ENCODE measurements at places on chromosomes 7 and 10.

GRCh38 chr10:21398563-21399231 lies 126.8 kb downstream of the SKIDA1 start:
- no peak for DNase-seq

DNA sequence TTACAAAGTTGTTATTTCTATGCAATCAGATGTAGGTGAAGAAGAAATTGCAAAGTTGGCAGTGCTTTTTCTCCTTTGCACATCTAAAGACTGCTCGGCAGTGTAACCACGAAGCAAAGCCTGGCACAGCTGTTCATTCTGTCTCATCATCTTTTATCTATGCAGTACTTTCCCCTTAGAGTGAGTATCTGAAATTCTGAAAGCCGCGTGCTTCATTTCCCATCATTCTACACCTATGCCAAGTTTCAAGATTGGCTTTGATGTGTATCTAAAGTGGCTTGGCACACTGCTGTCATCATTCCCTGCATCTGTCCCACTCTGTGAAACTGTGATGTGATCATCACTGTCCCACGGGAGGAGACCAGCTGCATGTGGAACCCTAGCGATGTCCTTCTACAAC lies 15.2 kb downstream of the SOSTDC1 start:
- no peak for DNase-seq

DNA sequence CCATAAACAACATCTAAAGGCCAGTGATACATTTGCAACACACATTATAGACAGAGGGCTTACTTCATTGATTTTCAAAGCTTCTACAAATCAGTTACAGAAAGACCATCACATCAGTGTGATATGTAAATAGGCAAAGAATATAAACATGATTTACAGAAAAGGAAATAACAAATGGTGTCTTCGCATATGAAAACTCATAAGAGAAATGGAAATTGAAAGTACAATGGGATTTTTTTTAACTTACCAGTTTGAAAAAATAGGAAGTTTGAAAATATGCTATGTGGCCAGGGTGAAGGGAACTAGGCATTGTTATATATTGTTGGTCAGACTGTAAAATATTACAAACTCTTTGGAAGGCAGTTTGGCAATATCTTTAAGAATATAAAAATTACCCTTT lies 27.3 kb downstream of the SEC23IP start:
- DNase-seq: no peak

- DNase-seq: no peak
Measured at GRCh38 chr10:682931-683447, 6.5 kb downstream of the DIP2C start.

GRCh38 chr10:44459671-44460070 lies 74.8 kb upstream of the CXCL12 start:
- no peak for DNase-seq

DNA sequence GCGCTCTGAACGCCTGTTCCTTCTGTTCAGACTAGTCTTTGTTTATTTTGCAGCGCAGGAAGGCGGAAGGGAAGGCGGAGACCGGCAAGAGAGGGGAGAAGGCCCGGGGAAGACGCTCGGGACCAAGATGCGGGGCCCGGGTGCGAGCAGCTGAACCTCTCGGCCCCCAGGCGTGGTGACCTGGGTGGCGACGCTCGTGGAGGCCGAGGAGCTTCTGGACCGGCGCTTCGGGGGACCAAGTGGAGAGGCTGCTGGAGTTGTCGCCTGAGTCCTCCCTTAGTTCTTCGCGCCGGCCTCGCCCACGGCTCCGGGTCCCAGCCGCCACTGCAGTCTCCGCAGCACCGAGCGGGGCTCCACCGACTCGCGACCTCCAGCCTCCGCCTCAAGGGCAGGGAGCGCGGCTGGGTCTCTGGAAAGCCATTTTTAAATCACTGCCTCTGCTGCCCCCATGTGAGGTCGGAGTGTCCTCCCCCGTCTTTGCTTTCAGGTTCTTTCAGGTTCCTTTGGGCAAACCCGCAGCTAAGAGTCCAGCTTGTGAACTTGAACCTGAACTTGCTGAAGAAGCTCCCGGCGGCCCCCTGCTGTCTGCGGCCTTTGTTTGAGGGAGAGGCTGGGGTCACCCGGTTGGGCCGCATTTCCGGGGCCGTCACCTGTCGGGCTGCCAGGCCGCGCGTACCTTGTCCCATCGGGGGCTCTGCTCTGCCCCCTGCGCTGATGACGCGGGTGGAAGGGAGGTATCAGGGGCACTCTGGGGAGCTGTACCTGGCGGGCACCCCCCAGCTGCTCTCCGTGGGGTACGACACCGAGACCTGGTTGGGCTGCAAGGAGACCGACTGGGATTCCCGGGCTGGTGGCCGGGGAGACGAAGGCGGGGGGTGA lies 136.0 kb downstream of the KIF20B start:
- no peak for DNase-seq

DNA sequence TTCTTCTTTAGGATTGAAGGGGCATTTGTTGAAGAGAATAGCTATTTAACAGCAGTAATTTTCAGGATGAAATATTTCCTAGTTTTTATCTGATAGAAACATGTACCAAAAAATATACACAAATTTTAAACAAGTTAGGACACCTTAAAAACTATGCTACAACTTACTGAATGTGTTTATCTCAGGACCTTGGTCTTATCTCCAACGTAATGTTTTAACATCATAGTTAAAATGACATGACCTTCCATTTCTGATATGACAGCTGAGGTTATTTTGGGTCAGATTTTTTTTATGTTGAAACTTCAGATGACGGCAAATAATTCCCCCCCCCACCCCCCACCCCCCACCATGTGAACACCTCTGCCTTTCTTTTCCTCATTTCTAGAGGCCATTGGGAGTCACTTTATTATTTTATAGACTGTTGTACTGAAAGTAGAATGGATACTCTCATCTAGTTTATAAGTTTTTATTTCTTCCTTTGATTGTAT lies 8.0 kb downstream of the MRLN start:
- DNase-seq: no peak

DNA sequence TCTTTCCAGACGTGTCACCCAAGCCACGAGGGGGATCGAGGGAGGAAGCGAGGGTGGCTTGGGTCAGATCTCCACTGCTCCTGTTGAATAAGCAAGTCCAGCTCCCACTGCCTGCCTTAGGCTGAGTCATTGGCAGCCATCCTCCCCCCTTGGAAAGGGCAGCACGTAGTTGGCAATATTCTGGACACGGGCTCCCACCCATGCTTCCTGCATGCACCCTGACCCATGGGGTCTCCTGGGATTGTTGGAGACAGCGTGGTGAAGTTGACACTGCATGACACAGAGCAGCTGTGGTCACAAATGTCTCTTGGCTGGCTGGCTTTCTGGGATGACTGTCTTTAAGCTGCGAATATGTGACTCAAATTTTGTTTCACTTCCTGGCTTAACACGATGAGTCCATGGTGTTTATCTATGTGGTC lies 11.2 kb downstream of the BTBD16 start:
- DNase-seq: no peak

GRCh38 chr7:134701272-134701671 lies 54.6 kb downstream of the BPGM start:
- peak; percentile 8 for DNase-seq

DNA sequence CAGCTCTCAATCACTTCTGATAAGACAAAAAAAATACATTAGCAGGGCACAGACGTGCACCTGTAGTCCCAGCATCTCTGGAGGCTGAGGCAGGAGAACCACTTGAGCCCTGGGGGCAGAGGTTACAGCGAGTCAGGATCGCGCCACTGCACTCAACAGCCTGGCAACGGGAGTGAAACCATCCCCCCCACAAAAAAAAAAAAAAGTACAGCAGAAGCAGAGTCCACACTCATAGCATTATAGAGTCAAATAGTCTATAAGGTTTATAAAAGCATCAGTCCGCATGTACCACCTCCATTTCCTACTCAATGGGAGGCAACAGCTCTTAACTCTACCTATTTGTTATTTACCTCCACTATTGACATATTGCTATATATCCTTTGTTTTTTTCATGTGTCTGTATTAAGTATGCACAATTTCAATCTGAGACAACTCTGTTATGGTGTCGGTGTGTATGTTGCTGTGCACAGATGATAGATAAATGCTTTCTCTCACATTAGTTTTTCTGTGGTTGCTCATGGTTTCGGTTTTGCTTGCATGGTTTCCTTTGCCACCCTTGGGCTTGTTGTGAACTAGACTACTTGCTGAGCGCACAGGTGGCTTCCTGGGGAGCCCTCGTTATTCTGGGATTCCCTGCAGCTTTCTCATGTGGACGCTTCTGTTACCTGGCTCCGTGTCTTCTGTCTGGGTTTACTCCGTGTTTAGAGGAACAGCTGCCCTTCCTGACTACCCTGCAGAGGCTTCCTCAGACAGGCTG lies 40.4 kb downstream of the PROSER2 start:
- no peak for DNase-seq

DNA sequence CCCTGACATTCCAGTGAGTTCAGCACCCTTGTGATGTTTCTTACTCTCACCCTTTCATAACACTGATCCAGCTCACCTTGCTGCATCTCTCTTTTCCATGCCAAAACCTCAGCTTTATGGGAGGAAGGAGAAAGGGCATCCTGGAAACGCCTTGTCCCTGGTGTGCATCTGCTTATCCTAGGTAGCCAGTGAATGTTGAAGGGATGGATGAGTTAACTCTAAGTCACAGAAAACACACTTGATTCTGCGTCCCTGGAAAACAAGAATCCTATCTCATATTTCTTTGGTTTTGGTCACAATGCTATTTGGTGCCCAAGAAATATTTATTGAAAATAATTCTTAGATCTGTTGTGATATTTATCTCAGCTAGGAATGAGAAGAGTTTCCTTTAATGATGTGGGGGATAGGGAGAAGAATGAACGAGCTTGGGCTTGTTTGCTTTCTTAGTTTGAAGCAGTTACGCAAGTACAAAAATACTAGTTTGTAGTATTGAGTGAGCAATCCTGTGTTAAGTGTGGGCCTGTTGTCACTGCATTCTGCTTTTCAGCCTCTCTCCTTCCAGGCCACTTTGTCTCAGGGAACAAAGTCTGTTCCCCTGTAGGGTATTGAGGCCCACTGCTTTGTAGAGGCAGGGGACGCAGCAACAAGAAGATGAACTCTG lies 126.5 kb downstream of the ARID5B start:
- no peak for DNase-seq

DNA sequence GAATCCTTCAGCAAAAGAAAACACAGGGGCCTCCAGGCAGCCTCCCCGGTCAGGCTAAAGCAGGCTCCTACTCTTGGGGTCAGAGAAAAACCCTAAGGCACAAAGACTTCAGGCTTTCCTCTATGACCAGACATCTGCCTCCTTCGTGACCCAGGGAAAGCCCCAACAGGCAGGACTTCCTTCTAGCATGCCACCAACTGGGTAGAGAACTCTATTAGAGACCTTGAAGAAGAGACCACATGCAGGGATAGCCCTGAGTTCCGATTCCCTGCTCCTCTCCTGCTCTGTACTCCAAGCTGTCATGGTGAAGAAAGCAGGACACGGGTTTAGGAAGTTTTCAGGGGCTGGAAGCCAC lies 1.3 kb downstream of the TRPV6 start:
- DNase-seq: no peak

DNA sequence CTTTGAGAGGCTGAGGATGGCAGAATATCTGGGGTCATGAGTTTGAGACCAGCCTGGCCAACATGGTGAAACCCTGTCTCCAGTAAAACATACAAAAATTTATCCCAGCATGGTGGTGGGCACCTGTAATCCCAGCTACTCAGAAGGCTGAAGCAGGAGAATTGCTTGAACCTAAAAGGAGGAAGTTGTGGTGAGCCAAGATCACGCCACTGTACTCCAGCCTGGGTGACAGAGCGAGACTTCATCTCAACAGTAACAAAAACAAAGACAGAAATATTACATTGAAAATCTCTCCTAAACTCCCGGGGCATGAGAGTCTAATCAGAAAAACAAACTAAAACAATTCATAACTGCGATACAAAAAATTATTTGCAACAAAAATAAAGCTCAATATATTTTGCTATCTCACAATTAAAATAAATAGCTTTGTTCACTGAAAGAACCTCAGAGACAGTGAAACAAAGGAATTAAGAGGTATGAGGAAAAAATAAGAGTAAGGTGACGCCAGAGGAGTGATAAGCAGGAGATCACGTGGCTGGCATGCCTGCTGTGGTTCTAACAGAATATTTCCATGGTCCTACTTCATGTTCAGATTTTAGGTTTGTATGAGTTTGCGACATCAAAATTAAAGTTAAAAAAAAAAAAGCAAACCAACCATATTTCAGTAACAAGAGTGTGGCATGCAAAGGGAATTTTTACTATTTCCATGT lies 527.7 kb upstream of the POM121L12 start:
- DNase-seq: no peak

GRCh38 chr7:593324-594115 lies 73.9 kb upstream of the PDGFA start:
- no peak for DNase-seq

- no peak for DNase-seq
Measured at GRCh38 chr10:82468453-82468852, 593.5 kb downstream of the NRG3 start.

DNA sequence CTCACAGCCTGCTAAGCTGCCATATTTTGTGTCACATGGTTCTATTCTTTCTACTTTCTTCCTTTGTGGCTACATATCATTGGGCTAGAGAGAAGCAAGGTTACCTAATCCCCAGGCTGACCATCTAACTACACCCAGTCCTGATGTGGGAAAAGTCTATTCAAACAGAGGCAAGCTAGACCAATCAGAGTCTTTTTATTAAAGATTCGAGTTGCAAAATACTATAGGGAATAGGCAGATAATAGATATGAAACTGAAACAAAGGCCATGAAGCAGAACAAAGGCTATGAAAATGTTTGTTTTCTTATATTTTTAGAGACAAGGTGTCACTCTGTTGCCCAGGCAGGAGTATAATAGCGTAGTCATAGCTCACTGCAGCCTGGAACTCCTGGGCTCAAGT lies 36.7 kb downstream of the MTERF1 start:
- DNase-seq: no peak

GRCh38 chr10:13056456-13057077 lies 43.4 kb upstream of the OPTN start:
- DNase-seq: no peak

DNA sequence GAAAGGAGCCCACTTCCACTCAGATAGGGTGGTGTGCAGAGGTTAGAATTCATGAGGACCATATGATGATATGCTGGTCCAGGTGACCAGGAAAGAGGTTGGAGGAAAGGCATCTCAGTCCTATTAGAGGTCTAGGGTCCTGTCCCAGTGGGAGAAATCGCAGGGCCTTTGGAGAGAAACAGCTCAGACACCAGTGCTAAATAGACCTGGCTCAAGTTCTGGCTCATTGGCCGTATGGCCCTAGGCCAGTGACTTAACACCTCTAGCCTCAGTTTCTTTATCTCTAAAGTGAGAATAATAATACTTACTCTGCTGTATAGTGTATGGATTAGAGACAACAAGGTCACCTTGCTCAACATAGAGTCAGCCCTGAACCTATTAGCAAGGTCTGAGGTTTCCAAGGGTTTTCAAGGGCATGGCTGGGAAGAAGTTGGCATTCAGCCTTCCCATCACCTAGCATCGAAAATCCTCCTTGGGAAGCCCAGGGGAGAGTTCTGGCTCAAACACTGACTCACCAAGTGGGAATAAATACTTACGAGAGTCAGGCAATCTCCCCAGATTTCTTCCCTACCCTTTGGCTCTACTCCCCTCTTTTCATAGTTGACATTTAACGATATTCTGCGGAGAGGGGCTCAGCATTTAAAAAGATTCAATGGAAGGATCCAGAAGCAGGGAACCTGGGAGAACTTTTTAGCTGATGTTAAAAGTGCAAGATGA lies 473.1 kb upstream of the PODXL start:
- DNase-seq: no peak

All from NCI-H1694 treated with DMSO at 0.1 percent for 48 hours (cell line).